ENCODE measurements at places on chromosomes 5 and 9.

- no peak for DNase-seq
These were observed 60.5 kb downstream of the PTCD2 start for GRCh38 chr5:72380492-72381274.

DNA sequence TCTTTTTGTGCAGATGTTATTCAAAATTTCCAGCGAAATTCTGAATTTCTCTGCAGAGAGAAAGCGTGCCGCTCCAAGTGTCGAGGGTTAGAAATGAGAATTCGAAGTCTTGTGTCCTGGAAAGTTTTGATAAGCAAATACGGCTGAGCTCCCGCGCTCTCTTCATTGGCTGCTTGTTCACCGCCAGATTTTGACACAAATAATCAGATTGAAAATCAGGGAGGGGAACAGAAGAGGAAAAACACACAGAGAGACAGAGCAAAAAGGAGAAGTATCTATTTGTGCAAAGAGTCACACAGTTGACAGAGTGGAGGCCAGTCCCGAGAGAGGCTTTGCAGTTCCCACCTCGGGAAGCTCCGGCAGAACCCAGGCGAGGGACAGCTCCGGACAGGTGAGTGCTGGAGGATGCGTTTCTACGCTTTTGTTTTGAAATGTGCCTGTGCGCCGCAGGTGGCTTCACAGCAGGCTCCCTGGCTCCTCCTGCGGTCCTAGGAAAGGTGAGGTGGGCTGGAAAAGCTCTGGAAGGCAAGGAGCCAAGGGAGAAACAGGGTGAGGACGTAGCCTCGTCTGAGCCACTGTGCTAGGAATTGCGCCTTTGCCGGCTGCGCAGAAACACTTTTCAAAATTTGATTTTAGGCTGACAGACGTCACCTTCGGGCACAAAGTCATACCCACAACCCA, at the start of gene GFI1B:
TSS of gene GFI1B (plus strand) at position 244 of the 681 bp plus-strand sequence. CDS start 7,985 bp downstream, outside the sequence.
- no peak for DNase-seq

DNA sequence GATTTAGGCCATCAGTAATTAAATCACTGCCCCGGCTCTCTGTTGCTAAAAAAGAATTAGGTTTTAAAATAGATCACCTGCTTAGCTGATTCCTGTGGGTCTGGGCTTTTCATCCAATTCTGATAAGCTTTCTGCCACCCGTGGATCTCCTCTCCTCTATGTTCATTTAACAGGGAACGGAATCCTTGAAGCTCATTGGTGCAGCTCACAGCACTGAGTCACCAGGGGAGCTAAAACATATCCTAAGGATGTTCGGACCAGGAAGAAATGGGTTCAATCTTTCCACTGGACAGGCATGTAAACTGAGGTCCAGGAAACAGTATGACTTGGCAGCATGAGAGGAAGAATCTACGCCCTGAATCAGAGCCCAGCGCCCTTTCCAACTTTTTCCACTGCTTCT, 267.1 kb upstream of the GRIA1 start:
- DNase-seq, result no peak

DNA sequence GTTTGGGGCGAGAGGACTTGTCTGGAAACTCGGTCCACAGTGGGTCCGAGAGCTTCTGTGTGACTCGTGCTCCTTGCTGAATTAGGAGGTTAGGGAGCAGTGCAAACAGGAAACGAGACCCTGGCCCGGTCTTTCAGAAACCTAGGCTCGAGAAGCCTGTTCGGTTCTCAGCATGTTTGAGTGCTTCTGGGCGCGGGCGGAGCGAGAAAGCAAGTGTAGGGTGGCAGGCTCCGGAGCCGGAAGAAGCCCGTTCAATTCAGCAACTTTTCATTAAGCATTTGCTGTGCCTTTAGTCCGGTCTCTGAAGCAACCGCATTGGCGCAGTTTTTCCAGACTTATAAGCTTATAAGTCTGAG, 547 bp downstream of the CLTA start:
- DNase-seq, result no peak

DNA sequence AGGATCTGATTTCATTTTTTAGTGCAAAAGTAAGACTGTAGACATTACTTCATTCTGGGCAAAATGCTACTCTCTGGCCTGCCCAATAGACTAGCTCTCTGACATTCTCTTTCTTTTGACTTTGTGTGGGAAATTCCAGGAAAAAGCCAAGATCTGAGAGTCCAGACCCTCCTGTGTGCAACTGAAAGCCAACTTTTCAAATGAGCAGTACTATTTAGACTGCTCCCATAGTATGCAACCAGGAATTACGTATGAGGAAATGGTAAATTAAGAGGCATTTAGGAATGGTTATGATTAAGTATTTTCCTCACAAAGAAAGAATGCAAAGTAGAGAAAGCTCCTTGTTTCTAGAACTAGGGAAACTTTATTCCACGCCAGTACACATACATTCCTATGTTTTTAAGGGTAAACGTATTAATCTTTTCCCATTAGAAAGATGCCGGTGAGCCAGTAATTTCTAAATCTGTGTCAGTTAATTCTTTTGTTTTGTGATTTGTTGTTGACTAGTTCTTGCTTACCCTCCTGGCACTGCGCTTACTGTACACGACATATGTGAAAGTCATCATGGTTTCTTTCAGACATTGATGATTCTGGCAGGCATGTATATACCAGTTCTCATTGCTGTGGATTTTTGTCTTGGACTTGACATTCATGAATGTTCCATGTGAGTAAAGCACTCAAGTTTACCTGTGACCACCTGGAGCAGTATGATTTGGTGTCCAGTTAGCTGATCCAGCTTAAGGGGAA, 56.0 kb downstream of the AOPEP start:
- DNase-seq, result no peak

GRCh38 chr5:59126708-59127573, 544.1 kb downstream of the RAB3C start:
- DNase-seq, result peak; percentile 58

DNA sequence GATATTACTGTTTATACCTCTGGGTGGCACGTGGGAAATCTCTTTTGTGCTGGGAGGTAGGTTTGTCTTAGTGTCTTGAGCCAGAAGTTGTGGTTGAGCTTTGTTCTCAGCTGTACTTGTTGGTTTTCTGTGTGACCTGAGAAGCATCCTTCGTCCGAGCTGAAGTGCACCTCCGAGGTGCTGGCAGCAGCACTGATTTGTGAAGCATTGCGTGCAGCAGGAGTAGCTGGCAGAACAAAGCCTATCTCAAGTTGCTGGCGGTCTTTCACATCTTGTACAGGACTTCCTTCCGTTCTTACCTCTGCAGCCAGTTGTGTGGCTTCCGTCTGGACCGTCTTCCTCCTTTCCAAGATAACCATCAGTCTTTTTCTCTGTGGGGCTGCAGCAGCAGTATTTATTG, 4.3 kb downstream of the PRRC2B start:
- peak; percentile 92 for DNase-seq

DNA sequence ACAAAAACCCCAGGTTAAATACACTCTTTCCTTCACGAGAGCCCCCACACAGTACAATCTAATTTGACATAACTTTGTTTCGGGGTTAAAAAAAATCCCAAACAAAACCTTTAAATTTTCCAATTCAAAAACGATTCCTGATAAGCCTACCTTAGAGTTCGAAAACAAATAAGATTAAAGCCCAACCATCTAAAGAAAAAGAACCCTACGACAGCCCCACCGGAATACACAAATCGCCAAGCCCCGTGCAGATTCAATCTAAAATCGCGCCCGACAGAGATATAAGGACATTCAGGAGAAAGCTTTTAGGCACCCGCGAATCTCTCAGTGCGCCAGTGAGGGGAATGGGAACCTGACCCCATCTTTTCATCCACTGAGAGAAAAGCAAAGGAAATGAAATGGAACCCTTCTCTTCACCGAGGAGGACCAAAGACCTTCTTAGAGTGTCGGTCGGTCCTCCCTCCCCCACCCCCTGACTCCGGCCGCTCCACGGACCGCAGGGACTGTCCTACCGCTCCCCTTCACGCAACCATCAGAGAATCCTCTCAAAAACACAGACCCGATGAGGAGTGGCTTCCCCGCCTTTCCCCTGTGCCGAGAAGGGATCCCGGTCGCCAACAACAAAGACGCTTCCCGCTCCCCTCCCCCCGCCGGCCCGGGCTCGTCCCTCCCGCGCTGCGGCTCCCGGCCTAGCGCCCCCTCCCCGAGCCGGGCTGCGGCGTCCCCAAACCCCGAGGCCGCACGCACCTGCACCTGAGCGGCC, 925 bp downstream of the ABHD17B start:
- no peak for DNase-seq

DNA sequence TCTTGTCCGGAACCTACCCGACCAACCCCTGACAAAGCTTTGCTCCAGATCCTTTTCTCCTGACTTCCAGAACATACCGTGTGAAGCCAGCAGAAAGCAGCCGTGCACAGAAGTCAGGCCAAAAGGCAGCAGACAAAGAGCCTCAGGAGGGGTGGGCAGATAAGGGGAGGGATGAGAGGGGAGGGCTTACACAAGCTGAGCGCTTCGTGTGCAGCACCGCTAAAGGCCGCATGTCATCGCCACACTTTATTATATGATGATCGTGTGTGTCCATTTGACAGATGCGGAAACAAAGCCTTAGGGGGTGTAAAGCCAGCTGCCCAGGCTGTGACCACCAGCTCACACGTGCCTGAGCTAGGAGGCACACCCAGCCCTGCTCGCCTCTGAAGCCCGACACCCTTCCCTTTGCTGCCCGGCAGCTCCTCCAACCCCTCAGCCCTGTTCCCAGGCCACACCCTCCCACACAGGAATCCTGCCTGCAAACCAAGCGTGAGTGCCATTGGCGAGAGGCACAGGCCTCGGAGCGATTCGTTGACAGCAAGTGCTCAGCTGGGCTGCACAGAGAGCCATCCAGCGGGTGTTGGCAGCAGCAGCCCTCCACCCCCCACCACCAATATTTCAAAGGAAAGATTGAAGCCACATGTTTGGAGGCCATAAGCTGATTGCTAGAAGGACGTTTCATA, 170.5 kb upstream of the SMIM23 start:
- DNase-seq, result no peak

- no peak for DNase-seq
These were observed 595.6 kb downstream of the RAB3C start for GRCh38 chr5:59178482-59178881.

DNA sequence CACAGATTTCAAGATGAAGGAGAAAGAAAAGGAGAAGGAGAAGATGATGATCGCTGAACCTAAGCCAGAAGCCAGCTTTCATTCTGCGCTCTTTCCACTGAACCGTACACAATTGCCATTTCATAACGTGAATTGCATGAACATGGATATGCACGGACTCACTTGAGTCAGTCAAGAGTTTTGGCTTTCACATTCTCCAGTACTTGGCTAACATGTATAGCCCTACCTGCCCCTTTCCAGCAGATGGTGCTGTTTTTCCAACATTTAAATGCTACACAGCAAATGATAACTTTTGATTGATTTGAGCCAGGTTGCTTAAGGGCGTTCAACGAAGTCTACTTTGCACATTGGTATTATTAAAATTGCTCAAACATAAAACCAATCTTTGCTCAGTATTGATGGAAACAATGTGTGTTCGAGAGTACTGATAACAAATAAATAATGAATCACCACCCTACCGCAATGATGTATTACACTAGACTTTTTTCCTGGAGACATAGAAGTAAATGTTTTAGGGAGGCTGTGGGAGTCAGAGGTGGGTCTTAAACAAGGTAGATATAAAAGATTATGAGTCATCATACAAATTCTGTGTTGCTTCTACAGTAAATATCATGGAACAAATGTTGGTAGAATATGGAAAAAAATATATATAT, 196.4 kb downstream of the TRPM3 start:
- DNase-seq, result peak; percentile 44

Measured in Jurkat, Clone E6-1 (cell line).